ENCODE measurements at places on chromosomes 7 and 10. TPM values are rescaled to one million over a fixed set of nuclear protein-coding genes. Genes with fewer than 3 reads are reported as not detected.
A peak's percentile ranks its signal among the peaks of the same experiment; 100 is the strongest.

- no peak for DNase-seq
These were observed 50.0 kb downstream of the SPAM1 start for GRCh38 chr7:123975084-123975483.

- no peak for DNase-seq
These were observed 105.4 kb upstream of the KMT2E start for GRCh38 chr7:104908636-104909035.

GJD4 gene
- not detected for total RNA-seq

SPDYE18 gene
- total RNA-seq, result 0.71 TPM

GRCh38 chr10:47368431-47369180, 15.5 kb downstream of the ZNF488 start:
- peak; percentile 9 for DNase-seq

CFTR gene
- total RNA-seq, result not detected

DNA sequence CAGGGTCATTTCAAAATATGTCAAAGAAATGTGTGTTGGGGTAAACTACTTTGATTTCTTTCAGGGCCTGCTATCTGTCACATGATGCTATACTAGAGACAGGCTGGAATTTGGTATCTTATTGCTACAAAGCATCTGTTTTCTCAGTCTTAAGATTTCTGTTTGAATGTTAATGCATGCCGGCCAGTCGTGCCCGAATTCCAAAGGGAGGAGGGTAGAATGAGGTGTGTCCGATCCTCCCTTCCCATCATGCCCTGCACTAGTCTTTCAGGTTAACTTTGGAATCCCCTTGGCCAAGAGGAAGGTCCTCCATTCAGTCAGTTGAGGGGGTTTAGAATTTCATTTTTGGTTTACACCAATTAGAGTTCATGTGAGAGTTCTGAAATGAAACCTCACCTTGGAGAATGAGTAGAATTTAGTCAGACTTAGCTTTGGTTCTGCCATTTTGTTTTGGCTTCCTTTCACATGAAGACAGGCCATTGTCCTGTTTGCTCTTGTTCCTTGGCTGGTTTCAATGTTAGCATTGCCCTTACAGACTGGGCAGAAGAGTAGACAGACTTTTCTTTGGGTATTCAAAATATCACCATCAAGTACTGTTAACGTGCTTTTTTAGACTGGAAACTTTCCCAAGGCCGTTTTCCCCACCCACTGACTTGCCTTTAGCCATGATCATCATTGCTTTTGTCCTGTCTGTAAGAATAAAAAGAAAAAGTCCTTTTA, 95.8 kb downstream of the CAMK1D start:
- no peak for DNase-seq

GRCh38 chr7:39647816-39648215, 24.4 kb downstream of the RALA start:
- no peak for DNase-seq

- DNase-seq, result no peak
These were observed 293.4 kb upstream of the MKLN1 start for GRCh38 chr7:131034166-131034881.

DNA sequence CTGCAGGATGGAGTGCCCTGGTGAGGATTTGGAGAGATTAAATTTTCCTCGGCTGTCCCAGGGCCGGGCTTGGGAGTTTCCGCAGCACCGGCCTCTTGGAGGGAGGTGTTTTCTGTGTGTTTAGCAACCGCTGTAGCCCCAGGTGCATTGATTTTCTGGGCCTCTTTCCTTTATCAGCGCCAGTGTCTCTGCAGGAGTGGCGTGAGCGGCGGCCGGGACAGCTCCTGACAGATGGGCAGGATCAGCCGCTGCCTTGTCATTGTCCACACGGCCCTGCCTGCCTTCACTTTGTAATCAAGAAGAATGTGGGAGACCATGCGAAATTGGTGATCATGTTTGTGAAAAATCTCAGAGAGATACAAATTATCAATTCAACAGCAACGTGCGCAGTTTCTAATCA, 32.4 kb downstream of the NKX6-2 start:
- no peak for DNase-seq

Measured in activated B cell treated with CpG ODN at 0.5 μM for 24 hours (primary cell).